AG10803 (cell line): ENCODE measurements at places on chromosomes 2 and 18.

DNA sequence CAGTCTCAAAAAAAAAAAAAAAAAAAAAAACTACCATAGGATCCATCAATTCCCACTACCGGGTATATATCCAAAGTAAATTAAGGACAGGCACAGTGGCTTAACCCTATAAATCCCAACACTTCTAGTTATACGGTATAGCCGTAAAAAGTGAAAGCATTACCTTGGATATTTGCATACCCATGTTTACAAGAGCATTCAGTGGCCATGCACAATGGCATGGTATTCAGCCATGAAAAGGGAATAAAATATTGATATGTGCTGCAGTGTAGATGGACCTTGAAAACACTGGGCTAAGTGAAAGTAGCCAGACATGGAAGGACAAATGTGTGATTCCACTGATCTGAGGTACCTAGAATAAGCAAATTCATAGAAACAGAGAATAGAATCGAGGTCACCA is 111.8 kb upstream of the CAB39 start:
- no peak for DNase-seq

DNA sequence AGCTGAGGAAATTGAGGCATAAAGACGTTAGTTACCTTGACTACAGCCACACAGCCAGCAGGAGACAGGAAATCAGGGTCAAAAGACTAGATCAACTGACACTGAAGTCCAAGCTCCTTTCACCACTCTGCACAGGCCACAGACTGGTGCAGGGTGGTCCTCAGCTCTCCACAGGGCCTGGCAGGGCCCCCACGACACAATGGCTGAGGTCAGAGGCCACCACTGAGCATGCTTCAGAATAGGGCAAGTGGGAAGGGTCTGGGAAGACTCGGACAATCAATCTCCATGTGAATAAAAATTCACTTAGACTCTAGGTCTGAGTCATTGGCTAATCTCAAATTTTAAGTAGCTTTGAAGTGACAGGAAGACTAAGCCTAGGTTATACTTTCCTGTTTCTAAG is 201.7 kb downstream of the ALK start:
- no peak for DNase-seq

GRCh38 chr2:219178377-219179175 is 501 bp downstream of the RETREG2 start:
- DNase-seq: peak; percentile 28

- DNase-seq: peak; percentile 18
Observed at GRCh38 chr2:113850687-113851086, 39.2 kb upstream of the ACTR3 start.

DNA sequence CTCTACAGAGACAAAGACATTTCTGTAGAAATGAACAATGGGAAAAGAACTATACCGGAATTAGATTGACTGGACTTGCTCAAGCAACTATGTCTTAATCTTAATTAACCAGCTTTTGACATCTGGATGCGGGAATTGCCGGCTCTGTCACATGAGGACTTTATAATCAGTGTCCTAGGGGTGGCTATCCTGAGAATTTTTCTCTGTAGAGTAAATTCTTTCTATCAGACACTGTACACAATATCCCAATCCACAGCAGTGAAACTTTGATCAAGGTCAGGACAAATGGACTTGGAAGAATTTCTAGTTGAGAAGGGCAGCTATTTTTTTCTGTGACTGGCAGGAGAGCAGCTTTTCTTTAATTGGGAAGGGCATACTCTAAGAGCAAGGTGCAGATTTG is 322.1 kb downstream of the HRH4 start:
- DNase-seq: no peak
